Activated T-cell treated with anti-CD3 and anti-CD28 coated beads, Interleukin-2, amount 50 U/mL, for 48 hours (primary cell): ENCODE measurements at places on chromosomes 1 and 21.

- no peak for DNase-seq
Observed at GRCh38 chr1:107076841-107077240, 20.4 kb downstream of the PRMT6 start.

- no peak for DNase-seq
Observed at GRCh38 chr1:150267896-150268295, 920 bp downstream of the APH1A start.

GRCh38 chr1:5615076-5615475, 377.1 kb downstream of the NPHP4 start:
- no peak for DNase-seq

- peak; percentile 46 for DNase-seq
Observed at GRCh38 chr1:204072931-204073836, at the start of gene SOX13. SOX13 (plus strand) TSS chr1:204073115; CDS start chr1:204112916, 39,801 bp downstream.

GRCh38 chr1:109271458-109271857, 11.5 kb downstream of the PSRC1 start:
- DNase-seq, result no peak

DNA sequence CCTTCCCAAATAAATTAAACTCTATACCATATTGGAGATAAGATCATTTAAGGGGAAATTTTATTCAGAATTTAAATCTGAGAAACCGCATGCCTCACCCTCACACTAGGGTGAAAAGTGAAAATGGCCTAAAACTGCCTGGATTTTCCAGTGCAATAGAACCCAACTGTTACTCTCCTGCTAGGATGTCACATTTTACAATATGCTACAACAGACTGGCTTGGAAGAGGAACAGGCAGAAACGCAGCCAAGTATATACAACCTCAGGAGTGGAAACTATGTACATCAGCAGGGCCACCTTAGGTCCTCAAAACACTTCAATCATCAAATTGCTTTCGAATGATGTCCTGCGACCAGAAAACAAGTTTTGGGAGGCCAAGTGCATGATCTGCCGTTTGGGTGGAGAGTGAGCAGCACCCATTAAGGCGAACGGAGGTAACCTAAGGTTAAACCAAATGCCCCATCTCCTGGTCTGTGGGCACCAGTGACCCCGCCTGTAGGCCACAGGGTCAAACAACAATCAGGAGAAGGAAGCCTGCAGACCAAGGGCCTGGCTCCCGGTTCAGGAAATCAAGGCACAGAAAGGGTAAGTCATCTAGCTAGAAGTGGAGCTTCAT, 4.9 kb downstream of the RCAN1 start:
- DNase-seq, result no peak

DNA sequence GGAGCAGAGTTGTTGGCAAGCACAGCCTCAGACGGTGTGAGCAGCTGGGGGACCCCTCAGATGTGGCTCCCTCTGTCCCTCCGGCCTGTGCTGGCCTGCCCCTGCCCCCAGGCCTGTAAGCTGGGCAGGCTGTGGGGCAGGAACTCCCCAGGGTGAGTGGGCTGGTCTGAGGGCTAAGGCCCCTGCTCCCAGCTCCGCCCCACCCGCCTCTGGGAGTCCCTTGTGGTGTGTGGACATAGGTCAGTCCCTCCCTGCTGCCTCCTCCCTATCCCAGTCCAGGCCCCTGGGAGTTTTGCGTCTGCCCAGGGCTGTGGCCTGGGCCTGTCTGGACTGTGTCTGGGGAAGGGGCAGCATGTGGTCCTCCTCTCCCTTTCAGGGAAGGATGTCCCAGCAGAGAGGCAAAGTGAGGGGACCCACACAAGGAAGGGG, 3.6 kb upstream of the VWA1 start:
- DNase-seq, result no peak

DNA sequence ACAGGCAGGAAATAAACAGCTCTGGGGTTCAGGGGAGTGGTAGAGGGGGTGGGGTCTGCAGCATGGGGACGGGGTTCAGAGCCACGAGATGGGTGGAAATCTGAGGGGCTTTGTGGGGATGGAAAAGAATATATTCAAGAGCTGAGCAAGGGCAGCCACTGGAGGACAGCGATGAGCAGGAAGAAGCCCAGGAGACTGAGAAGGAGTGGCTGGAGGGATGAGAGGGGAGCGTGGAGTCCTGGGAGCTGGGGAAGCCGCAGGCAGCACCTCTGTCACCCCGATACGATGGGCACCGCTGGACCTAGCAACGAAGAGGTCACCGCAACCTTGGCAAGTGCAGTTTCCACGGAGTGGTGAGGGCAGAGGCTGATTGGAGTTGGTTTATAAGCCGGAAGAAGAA, 10.0 kb upstream of the KCNAB2 start:
- no peak for DNase-seq

DNA sequence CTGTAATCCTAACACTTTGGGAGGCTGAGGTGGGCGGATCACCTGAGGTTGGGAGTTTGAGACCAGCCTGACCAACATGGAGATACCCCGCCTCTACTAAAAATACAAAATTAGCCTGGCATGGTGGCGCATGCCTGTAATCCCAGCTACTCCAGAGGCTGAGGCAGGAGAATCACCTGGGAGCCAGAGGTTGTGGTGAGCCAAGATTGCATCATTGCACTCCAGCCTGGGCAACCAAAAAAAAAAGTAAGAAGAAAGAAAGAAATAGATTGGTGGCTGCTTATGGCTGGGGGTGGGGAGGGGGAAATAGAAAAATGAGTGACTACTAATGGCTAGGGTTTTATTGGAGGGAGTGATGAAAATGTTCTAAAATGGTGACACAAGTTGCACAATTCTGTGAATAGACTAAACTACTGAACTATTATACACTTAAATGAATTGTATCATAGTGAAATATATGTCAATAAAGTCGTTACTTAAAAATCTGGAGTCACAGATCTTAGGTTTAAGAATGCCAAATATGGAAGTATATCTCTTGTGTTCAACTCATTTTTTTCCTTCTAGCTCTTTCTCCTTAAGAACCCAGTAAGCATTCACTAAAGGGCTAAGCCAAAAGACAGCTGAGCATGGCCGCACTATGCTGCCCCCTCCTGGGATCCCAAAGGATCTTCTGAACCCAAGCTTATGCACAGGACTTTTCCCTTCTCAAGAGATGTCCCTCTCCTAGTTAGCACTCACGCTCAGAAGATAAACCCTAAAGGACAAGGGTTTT, 3.2 kb upstream of the NPL start:
- DNase-seq, result peak; percentile 43

DNA sequence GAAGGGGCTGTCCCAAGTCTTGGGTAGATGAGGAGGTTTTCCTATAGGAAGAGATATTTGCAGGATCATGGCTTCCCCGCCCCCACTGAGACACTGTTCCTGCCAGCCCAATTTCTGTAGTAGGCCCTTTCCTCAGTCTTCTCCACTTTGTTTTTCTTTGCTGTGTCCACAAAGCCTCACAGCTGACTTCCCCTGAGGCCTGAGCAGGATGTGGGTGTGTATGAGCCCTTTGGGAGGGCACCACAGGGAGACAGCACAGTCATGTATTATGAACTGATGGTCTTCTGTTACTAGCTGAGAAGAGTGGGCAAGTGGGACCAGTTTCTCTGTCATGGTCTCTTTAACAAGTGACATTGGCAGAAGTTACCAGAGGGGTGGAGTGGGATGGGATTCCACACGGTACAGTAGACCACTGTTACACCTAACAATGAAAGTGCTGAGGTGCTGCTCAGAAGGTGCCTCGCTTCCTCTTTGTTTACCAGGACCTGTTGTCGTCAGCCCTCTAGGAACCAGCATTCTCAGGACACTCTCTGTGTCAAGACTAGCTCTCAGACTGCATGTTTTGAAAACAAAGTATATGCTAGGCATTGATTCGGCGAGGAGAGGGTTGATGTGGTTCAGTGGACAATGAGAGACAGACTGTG, 253.8 kb upstream of the HOOK1 start:
- no peak for DNase-seq

DNA sequence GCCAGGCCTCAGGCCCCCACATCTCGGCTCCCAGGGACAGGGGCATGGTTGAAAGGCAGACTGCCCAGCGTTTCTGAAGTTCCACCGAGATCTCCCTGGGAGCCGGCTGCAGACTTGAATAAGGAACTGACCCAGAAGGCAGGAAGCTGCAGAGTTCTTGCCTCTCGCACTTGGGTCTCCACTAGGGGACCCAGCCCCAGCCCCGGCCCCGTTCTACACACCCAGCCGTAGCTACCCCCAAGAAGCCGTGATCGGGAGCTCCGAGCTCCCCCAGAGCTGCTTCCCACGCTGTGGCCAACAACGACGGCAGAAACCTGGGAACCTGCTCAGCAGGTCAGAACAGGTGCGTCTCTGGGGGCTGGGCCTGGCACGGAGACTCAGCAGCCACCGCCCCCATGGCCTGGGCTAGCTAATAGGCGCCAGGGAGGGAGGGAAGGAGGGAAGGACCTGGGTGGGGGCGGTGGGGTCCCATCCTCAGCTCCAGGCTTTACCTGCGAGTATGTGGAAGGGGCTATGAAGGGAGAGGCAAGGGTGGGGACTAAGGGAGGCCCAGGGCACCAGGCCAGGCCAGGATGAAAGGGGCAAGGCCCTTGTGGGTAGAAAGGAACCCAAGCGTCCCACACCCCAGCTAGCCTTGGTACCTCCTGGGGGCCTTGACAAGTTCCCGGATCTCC, at the start of gene NECTIN4:
Gene NECTIN4 (minus strand): TSS at position 308 of the 674 bp plus-strand sequence. CDS start 262 bp downstream, at position 46.
- DNase-seq, result no peak

DNA sequence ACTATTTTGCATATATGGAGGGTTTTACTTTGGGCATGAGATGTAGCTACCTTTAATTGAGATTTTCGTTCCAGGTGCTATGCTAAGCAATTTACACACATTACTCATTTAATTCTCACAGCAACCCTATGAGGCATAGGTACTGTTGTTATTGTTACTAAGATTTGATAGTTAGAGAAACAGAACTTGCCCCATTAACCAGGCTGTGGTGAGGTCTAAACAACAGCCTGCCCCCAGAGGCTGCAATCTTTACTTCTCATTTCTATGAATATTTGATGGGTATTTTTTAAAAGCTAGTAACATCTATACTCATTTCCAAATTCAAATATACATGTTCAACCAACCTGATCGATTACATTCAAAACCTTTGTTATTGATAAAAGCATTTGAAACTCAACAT, 155.6 kb downstream of the GALNT2 start:
- no peak for DNase-seq

- no peak for DNase-seq
Observed at GRCh38 chr1:111738436-111739193, 580 bp downstream of the INKA2 start.

- DNase-seq, result peak; percentile 13
Observed at GRCh38 chr21:45293726-45294401, 6.2 kb upstream of the POFUT2 start.

DNA sequence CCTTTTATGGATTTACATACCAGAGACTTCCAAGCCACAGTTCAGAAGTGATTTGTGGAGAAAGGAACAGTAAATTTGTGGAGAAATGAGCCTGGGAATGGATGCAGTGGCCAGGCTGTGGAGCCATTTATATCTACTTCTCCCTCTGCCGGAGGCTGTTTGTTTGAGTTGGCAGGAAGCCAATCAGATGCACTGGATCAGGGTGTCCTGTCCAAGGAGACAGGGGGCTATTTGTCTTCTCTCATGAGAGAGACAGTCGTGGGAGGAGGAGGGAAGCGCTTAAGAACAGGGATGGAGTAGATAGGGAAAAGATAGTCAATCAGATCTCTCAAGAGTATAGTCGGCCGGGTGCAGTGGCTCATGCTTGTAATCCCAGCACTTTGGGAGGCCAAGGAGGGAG, 2.8 kb upstream of the HAPLN2 start:
- no peak for DNase-seq

DNA sequence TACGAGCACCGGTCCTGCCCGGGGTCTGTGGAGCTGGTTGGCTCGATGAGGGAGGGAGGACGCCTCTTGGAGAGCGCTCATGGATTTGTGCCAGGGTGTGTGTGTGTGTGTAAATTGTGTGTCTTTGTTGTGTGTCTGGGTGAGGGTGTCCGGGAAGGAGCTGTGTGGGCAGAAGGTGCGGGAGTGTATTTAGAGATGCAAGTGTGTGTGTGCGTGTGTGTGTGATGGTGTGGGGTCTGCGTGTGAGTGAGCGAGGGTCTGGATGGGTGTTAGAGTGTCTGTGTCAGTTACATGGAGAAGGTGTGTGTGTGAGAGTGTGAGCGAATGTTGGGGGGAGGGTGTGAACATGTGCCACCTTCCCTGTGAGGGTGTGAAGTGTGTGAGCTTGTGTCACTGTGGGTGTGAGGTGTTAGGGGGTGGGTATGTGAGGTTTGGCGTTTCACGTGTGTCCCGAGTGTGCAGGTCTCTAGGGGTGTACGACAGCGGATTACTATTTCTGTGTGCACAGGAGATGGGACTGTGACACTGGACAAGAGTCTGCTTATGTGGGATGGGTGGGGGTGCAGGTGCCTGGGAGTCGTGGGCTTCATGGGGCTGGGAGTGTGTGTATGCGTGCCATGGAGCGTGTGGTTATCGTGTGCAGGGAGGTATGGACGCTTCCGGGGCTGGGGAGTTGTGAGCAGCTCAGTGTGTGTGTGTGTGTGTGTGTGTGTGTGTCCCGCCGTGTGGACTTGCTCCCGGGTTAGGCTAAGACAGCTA, 880 bp downstream of the IGSF21 start:
- DNase-seq, result peak; percentile 17

- DNase-seq, result no peak
Observed at GRCh38 chr1:214397497-214397896, 116.5 kb downstream of the SMYD2 start.

DNA sequence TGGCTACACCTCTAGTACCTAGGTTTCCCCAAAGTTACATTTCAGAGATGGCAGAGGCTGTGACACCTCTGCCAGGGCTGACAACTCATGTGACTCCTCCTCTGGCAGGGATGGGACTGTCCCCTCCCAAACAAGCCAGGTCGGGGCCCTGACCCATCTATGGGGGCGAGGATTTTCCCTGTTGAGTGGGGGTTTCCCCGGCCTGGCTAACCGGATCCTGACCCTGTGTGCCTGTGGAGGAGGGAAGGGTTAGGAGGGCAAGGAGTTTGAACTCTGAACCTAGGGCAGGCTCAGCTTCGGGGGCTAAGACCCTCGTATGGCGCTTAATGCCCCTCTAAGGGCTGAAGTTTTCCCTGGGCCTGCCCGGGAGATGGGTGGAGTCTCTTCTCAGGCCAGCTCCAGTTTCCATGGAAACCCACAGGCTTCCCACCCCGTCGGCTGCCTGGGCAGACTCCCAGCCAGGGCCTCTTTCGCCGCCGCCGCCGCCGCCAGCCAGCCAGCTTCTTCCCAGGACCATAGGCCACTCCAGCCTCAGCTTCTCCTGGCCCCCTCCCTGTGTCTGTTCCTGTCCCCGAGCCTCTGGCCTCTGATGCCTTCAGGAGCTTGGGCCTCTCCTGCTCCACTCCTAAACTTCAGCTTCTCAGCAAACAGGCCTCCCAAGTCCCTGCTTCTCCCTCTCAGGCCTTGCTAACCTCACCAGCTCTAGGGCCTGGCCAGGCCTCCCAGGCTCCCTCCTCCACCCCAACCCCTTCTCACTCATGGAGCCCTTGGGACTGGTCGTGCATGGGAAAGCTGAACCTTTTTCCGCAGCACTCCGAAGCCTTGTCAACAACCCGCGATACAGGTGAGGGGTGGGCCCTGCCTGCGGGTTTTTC, at the start of gene BTBD19:
Gene BTBD19 (plus strand): TSS at position 461 of the 875 bp plus-strand sequence. CDS start 298 bp downstream, at position 759.
- DNase-seq, result peak; percentile 90
